Eye (tissue), 1 donor: ENCODE measurements at places on chromosomes 1 and 21.

- no peak for DNase-seq
Measured at GRCh38 chr21:26366781-26367180, 196.2 kb upstream of the APP start.

DNA sequence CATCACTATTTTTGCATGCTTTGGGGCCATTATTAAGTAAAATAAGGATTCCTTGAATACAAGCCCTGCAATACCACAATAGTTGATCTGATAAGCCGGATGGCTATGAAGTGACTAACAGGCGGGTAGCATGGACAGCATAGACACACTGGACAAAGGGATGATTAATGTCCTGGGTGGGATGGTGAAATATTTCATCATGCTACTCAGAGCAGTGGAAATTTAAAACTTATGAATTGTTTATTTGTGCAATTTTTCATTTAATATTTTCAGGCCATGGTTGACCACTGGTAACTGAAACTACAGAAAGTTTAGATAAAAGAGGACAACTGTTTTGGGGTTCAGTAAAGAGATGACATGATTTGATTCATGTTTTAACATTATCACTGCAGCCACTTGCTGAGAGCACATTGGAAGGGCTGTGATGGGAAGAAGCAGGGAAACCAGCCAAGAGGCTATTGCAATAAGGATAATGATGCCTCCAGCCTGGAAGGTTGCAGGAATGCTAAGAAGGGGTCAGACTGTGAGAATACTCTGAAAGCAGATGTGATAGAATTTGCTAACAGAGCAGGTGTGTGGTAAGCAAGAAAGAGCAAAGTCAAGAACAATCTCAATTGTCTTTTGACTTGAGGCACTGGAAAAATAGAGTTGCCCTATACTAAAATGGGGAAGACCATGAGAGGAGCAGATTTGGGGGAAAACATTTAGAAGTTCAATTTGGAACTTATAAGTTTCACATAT, 62.5 kb upstream of the TNFSF4 start:
- DNase-seq: no peak

DNA sequence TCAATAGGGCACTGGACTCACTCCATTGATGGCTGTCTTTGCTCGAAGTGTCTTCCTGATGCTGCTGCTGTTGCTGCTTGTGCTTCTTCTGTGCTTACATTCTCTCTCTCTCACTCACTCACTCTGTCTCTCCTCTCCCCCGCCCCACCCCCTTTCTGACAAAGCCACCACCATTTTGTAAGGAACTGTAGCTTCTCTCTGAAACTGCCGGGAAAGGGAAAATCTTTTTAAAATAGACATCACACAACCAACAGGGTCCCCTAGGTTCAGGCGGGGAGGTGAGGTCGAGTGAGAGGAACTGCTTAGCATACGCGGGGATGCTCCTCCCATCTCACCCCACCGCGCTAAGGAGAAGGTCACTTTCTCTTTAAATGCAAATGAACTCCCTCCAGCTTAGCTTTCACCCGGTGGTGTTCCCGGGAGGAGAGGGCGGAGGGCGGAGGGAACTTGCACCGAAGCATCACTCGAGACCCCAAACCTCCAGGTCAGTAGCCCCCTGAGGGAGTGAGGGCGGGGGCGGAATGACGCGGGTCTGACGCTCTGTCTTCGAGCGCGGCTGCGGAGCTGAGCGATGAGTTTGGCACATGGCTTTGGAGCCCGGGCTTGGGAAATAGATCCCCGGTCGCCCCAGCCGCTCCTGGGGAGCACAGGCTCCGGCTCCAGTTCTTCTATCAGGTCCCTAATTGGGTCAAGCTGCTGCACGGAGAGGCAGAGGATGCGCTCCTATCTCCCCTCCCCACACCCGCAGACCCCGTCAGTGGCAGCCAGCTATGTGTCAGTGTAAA, at the start of gene CCDC28B:
Gene CCDC28B (plus strand): TSS at position 370 of the 785 bp plus-strand sequence. CDS start 1,341 bp downstream, outside the sequence.
- DNase-seq: peak; percentile 96

- DNase-seq: no peak
Measured at GRCh38 chr21:38441153-38441552, 57.1 kb downstream of the ERG start.

DNA sequence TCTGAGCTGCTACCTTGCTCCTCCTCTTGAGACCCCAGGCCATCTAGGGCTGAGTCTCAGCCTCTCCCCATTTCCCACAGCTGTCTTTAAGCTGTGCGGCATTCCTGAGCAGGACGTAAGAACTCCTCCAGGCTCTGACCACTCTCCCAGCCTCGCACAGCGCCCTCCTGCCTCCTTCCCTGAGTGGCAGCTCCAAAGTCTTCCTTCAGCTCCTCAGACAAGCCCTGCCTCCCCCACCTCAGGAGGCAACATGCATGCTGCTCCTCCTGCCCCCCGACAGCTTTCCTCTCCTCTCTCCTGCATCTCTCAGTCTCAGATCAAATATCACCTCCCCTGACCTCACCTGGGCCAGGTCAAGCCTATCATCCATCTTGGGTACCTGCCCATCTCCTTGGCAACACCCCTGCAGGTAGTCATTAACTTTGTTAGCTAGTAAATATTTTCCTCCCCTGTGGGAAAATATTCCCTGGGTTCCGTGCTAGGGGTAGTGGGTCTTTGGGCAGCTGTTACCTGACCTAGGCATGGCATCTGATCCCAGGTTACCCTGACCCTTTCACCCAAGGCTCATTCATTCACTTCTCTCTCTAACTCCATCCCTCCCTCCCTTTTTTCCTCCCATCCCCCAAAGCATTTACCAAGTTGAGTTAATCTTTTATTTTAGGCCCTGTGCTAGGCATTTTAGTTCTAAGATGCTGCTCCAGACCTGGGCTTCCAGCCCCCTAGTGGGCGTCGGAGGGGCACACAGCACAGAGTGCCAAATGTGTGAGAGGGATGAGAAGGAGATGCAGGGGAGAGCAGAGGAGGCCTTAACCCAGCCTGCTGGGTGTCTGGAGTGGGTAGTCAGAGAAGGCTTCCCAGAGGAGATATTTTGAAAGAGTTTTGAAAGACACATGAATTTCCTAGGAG, 419.9 kb downstream of the PTPRU start:
- DNase-seq: peak; percentile 33

DNA sequence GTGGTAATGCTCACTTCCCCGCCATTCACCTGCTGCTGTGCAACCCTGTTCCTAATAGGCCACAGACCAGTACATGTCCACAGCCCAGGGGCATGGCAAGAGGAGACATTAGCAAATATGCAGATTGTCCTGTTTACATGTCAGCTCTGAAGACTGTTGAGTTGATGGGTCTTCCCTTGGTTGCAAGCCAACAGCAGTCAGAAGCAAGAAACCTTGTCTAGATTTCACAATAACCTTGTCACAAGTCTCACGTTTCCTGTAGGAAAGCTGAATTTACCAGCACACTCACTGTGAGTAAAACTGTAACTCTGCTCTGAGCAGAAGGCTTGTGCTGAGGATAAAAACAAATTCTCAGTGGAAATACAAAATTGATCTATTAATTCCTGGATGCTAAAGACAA, 195.1 kb downstream of the HLX start:
- DNase-seq: no peak

DNA sequence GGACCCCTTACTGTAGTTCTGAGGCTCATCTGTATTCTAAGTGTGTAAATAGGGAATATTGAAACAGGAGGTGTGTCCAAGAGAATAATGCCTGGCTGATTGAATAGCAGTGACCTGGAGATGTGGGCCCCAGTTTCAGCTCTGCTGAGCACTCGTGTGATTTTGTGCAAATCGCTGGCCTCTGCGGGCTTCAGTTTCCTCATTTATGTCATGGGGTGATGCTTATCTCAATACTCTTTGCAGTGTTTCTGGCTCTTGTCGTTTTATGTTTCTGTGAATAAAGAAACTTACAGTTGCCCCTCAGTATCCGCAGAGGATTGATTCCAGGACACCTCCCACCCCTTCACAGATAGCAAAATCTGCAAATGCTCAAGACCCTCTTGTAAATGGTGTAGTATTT, 5.0 kb downstream of the COG2 start:
- DNase-seq: no peak

DNA sequence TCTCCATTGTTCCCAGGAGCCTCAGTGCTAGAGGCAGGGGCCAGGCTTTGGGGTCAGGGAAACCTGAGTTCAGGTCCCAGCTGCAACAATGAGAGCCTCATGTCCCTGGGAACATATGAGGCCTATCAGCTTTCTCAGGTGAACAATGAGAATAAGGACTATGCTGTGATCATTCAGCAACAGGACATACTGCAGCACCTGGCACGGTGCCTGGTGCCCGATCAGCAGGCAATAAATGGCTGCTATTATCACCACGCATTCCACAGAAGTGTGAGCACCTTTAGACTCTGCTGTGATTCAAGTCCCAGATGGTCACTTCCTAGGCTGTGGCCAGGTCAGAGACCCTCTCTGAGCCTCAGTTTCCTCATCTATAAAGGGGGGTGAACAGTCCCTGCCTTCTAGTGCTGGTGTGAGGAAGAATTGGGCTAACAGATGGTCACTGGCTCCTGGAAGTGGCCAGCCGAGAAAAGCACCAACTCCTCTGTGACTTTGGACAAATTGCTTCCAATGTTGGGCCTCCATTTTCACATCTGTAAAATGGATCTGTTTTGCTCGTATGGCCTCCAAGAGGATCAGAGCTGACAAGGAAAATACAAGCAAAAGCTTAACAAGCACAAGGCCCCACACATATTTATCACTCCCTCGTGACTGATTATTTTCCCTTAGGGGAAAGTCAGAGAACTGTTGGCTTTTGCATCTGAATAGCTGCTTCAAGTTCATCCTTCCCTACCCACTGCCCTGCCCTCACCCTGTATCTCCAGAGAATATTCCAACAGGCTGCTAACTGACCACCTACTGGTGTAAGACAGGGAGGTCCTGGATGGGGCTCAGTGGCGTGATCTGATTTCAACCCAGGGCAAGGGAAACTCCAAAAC, 1.1 kb downstream of the SLC5A9 start:
- no peak for DNase-seq

- DNase-seq: no peak
Measured at GRCh38 chr1:31848381-31848897, 32.6 kb upstream of the SPOCD1 start.

- no peak for DNase-seq
Measured at GRCh38 chr1:24934310-24935195, 4.5 kb upstream of the RUNX3 start.

DNA sequence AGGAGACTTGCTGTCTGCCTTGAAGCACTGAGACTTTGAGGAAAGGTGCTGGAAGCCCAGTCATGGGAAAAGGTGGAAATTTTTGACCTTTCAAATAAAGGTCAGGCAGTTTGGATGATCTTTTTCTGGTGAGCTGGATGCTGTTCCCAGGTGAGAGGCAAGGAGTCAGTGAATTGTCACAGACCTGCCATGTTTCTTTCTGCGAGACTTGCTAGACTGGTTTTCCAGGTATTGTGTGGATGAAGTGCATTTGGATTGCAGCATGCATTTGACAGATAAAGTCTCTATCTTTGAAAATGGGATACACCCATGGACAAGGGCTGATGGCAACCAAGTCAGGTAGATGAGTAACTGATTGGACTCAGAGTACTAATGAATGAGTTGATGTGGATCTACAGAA, 65.7 kb upstream of the NHLH2 start:
- DNase-seq: no peak

DNA sequence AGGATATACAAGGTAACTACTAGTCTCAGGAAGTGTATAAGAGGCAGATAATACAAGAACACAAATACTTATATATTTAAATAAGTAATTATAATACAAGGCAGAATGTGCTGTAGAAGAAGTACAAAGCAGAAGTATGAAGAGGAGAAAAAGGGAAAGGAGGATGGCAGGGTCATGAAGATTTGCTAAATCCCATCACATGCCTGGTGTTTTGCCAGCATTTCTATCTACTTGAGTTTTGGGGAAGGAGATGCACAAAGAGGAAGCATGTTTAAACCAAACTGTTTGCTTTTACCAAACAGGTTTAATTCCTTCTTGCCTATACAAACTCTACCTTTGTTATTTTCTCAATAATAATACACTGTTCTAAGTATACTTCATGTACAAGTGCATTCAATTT, 60.9 kb upstream of the PODN start:
- DNase-seq: no peak

DNA sequence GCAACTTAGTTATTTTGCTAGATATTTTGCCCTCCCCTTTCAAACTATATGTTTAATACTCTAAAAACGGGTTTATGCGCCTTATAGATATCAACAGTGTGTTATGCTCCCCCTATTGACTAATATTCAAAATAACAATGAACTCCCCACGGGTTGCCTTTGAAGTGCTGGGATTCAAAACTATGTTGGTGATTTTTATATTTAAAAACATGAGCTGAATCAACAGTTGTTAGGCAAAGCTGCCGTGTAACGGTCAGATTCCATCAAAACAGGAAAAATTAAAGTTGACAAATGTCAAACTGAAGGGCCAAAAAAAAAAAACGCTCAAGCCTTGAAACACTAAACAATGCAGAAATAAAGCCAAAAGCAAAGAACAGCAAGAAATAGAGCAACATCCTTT, 2.5 kb downstream of the TGFBR3 start:
- DNase-seq: peak; percentile 40

DNA sequence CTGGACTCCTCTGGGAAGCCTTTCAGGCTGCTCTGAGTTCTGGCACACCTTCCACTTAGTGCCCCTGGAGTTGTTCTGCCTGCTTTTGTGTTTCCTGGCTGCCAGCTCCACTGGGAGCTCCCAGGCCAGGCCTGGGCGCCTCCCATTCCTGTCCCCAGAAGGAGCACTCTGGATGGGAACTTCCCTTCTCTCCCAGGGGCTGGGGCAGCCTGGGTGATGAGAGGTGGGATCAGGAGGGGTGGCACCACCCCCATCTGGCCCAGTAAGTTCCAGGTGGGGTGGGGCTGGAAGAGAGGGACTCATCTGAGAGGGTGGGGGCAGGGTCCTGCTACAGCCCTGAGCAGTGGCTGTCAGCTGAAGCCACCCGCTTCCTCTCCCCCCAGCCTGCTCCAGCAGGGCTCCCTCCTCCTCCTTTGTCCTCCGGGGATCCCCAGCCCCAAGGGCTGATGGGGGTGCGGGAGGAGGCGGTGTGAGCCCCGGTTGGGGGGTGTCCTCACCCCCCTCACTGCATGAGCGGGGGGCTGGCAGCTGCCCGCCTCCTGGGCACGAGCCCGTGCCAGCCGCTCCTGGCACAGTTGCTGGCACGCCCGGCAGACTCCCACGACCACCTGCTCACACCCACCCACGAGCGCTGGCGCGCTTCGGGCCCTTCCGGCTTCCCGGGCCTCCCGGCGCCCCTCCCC, 4.7 kb downstream of the FOXO6 start:
- peak; percentile 58 for DNase-seq

- no peak for DNase-seq
Measured at GRCh38 chr21:38389354-38389676, 109.0 kb downstream of the ERG start.

DNA sequence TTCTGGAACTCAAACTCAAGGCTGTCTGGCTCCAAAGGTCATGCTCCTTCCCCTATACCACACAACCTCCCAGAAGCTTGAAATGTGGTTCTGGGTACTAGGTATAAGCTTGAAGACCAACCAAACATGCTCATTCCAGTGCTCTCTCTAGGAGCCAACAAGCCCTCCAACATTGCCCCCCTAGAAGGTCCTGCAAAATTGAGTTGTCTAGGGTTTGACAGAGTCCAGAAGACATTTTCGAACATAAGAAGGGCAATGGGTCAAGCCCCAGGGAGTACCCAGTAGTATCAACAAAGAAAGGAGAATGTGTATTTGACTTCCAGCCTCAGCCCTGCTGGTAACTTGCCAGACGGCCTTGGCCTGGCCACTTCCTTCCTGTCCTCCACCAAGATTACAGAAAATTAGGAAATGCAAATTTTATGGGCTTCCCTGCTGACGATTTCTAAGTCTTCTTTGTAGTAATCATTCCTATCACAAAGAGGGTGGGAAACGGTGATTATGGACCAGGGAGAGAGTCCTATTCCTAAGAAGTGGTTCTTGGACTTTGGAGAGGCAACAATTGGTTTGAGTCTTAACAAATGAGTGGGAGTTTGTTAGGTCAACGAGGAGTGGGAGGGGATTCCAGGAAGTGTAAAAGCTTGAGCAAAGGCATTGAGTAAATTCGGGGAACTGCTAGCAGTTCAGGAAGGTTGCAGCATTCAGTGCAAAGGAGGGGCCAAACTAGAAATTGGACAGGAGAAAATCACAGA, 18.7 kb upstream of the SLAMF1 start:
- DNase-seq: no peak
